ENCODE measurements at places on chromosomes 3 and 15.
A peak's percentile ranks its signal among the peaks of the same experiment; 100 is the strongest.

DNA sequence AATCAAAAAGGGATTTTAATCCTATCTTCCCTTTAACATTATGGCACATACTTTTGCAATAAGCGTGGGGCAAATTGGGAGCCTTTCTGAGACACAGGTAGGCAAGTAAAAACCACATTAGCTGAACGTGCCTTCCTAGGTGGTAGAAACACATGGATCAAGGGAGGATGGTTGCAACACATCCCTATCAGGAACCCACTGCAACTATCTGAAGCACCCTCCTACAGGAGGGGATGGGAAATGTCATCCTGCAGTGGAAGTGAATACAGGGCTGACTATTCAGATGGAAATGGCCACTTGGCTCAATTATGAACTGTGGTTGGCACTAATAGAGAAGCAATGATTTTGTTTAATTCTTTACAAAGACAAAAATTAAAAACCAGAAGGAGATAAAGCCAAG lies 826.3 kb downstream of the FHIT start:
- peaks cover 5% of the 10 kb centered on the region for H3K4me1 ChIP-seq
- no peaks in the 10 kb centered on the region for H3K36me3 ChIP-seq
- no peak overlapping the region for H3K27ac ChIP-seq

DNA sequence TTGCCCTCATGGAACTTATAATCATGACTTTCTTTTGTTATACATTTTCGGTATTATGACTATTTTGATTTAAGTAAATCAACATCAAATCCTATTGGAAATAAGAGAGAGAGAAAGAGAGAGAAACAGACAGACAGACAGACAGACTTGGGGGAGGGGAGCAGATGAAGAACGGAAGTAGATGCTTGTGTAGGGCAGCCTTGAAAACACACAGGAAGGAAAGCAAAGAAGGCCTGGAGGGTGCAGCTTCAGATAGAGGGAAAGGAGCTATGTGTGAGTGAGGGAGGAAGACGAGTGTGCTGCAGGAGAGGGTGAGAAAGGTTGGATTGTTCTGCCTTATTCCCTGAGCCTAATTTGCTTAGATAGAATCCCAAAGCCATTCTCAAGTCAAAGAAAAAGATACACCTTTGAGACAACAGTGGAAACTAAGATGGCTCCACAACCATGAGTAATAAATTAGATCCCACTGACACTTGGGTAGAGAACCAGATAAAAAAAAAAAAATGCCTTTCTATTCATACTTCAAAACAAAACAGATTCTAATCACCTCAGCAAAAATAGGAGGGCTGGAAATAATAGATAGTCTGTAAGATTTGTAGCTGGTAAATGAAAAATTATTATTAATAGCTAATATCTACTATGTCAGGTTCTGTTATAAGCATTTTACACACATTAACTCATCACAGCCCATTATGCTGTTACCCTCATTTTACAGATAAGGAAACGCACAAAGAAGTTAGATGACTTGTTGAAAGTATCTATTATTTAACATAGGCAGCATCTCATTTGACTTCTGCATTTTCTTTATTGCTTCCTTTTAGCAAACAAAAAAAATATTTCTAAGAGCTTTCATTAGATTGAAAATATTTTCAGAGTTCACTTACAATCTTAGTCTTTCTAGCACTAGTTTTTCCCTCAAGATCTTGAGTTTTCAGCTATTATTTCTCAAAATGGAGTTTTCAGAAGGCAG lies 214.1 kb downstream of the TNIK start:
- no peak for DNase-seq
- no peak overlapping the region for H3K4me3 ChIP-seq
- no peaks in the 10 kb centered on the region for H3K4me1 ChIP-seq
- no peaks in the 10 kb centered on the region for H3K27me3 ChIP-seq
- no peak overlapping the region for H3K27ac ChIP-seq
- H3K36me3 ChIP-seq = no peaks in the 10 kb centered on the region

DNA sequence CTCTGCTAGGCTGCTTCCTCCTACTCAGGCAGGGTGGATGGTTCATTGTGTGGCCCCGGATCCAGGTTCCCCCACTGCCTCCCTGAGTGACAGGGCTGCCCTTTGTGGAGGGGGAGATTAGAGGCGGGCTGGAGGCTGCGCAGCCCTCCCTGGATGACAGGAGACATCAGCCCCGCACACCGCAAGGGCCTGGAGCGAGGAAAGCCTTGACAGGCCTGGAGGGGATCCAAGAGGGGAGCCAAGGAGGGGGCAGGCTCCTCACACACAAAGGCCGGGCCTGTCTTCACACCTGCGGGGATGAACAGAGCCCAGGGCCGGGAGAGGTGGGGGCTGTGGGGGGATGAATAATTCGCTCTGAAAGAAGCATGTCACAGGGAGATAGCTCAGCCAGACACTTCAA lies 72.9 kb downstream of the RPN1 start:
- H3K27me3 ChIP-seq = peaks cover 54% of the 10 kb centered on the region
- H3K27ac ChIP-seq = no peak overlapping the region
- no peaks in the 10 kb centered on the region for H3K36me3 ChIP-seq
- DNase-seq = no peak

DNA sequence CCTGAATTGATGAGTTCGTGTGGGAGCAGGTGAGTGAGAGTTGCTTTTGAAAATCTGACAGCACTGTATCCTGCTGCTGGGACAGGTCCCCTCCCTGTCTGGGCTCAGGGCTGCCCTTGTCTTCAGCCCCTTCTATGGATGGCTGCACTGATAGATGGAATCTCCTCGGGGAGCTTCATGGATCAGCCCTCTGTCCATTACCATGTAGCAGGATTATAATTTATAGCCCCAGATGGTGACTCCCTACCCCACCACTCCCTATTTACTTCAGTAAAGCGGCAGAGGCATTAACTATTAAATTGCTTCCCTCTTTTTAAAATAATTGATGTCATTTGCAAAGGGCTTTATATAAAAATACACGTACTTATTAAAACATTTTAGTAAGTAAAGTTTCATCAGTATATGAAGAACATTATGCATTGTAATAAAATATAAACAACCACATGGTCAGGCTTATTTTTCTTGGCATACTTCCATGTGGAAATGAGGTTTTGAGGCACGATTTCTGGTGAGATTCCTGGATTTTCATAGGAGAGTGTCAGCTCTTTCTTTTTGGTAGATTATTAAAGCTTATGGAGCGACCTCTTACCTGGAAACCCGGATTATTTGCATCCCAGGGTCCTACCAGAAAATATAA lies 38.5 kb downstream of the MAP3K13 start:
- H3K4me3 ChIP-seq = no peak overlapping the region
- no peak overlapping the region for H3K27ac ChIP-seq
- no peaks in the 10 kb centered on the region for H3K36me3 ChIP-seq
- H3K27me3 ChIP-seq = no peaks in the 10 kb centered on the region
- DNase-seq = no peak

DNA sequence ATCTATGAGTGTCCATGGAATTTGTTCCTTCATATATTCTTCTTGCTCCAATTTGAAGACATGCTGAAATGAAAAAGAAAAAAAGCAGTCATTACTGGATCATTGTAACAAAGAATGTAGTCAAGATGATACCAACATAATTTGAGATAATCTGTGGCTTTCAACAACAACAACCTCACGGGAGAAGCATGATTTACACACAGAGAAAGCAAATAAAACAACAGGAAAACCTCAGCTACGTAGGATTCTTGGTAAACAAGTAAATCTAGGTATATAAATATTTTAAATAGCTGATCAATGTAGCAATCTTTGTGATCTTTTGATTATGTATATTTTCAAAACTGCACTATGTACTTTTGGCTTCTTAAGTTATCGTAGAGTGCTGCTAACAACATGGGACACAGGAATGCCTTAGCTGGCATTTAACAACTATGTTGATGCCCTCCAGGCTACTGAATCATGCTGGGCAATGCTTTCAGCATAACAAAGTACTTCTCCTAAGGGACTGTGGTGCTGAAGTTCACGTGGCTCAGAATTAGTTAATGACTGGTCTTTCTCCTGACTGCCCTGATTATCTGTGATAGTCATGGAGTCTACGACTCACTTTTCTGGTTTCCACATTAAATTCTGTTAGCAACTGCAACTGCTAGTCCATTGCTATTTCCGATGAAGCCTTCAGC lies 96.5 kb upstream of the MYO5C start:
- no peaks in the 10 kb centered on the region for H3K4me1 ChIP-seq
- H3K27ac ChIP-seq = no peak overlapping the region
- no peak overlapping the region for H3K4me3 ChIP-seq
- no peaks in the 10 kb centered on the region for H3K36me3 ChIP-seq
- no peaks in the 10 kb centered on the region for H3K27me3 ChIP-seq

GRCh38 chr3:132283440-132283839 lies 33.8 kb upstream of the ACP3 start:
- no peak overlapping the region for H3K27ac ChIP-seq
- no peaks in the 10 kb centered on the region for H3K36me3 ChIP-seq
- H3K27me3 ChIP-seq = no peaks in the 10 kb centered on the region
- H3K4me1 ChIP-seq = peaks cover 15% of the 10 kb centered on the region
- DNase-seq = no peak

- H3K4me3 ChIP-seq = no peak overlapping the region
- H3K4me1 ChIP-seq = no peaks in the 10 kb centered on the region
- DNase-seq = no peak
Observed at GRCh38 chr3:127107002-127107401, 85.9 kb upstream of the PRR23E start.

DNA sequence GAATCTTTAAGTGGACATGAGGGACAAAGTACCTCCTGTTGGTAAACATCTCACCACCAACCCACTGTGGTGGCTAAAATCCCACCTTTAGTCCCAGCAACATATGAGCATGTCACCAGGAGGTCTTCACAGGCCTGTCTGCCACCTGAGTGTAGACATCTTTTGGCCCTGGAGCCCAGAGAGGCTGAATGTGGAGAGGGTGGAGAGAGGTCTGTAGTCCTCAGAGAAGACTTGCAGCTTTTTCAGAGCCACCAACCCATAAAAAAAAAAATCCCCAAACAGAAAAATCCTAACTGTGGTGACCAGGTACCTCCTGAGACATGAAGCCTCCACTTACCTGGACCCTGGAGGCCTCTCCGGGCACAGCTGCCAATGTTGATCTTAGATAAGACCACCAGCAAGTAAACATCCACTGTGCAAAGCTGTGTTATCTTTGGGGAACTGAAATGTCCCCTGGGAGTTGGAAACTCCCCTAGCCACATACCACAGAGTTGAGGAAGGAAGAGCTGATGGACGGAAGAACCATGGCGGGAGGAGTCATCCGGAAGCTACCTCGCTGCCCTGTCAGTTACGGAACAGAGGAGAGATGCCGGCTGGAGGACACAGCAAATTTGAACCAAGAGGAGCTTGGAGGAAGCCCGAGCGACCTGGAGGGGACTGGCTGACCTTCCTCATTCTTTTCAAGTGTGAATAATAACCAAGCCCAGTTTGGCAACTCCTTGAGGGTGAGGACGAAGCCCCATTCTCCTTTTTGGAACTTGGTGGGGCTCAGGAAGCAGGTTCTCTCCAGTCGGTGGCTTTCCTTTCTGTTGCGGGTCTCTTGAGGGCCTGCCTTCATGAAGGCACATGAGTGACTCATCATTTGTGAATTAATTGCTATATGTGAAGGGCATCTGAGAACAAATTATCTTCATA lies at the start of gene GHRL:
Gene GHRL (minus strand): TSS at position 443 of the 915 bp plus-strand sequence. CDS start 2,767 bp downstream, outside the sequence.
- peak; percentile 79 for DNase-seq
- peaks cover 9% of the 10 kb centered on the region for H3K36me3 ChIP-seq
- H3K27me3 ChIP-seq = no peaks in the 10 kb centered on the region
- peak within 1 kb of the TSS; percentile 35 for H3K4me3 ChIP-seq

- peaks cover 16% of the 10 kb centered on the region for H3K4me1 ChIP-seq
- no peaks in the 10 kb centered on the region for H3K27me3 ChIP-seq
- no peaks in the 10 kb centered on the region for H3K36me3 ChIP-seq
- peak; percentile 11 for DNase-seq
Observed at GRCh38 chr15:65952391-65953053, 83.2 kb downstream of the RAB11A start.

- no peak overlapping the region for H3K4me3 ChIP-seq
- peaks cover 77% of the 10 kb centered on the region for H3K4me1 ChIP-seq
- peak overlapping the region; percentile 56 for H3K27ac ChIP-seq
- H3K27me3 ChIP-seq = no peaks in the 10 kb centered on the region
- peak; percentile 76 for DNase-seq
Observed at GRCh38 chr3:197471221-197472010, 84.4 kb downstream of the BDH1 start.

DNA sequence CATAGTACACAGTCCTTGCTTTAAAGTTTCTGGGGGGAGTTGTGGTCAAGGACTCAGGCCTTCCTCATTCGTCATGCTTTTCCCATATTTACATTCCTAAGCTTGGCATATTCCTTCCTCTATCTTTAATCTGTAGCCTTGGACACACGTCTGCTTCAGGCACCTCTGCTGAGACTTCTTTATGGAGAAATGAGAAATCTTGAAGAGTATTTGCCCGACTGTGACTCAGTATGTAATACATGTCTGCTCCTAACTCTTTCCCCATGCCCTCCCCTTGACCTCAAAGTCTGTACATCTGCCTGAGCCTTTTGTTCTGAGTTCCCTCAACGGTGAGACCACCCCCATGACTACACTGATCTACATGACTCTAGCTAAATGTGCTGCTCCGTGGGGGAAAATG lies 246.1 kb downstream of the SI start:
- no peaks in the 10 kb centered on the region for H3K36me3 ChIP-seq
- DNase-seq = no peak
- no peak overlapping the region for H3K4me3 ChIP-seq
- no peaks in the 10 kb centered on the region for H3K27me3 ChIP-seq
- H3K4me1 ChIP-seq = no peaks in the 10 kb centered on the region

DNA sequence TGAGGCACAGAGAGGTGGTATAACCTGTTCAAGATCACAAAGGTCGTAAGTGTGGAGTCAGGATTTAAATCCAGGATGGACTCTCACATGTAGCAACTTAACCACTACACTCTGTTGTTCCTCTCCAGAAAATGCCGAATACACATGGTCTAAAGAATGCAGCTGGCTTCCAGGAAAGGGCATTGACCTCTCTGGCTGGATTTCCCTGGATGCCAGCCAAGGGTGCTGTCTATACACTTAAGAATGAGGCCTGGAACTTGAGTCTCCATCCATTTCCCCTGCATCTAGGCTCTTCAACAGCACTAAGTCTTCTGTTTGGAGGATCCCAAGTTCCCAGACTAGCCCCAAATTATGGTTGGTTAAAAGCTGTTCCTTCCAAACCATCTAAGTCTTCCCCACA lies 60.5 kb downstream of the CERS3 start:
- no peak overlapping the region for H3K4me3 ChIP-seq
- H3K4me1 ChIP-seq = no peaks in the 10 kb centered on the region
- no peak for DNase-seq
- no peak overlapping the region for H3K27ac ChIP-seq
- no peaks in the 10 kb centered on the region for H3K36me3 ChIP-seq

DNA sequence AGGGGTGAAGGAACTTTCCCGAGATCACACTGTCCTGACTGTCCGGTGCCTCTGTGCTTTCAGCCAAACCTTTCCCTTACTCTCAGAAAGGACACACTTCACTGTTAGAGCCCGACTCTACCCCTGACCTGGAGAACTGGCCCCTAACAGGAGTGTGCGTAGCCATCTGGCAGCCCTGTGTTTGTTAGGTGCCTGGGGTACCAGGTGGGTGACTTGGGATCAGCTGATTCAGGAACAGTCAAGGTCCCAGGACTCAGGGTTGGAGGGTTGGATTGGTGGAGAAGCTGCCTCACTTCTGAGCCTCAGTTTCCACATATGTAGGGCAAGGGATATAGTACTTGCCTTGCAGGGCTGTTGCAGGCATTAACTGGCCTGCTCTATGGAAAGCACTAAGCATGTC lies 98.3 kb upstream of the SLC6A11 start:
- H3K36me3 ChIP-seq = no peaks in the 10 kb centered on the region
- no peak overlapping the region for H3K4me3 ChIP-seq
- no peak for DNase-seq
- H3K4me1 ChIP-seq = no peaks in the 10 kb centered on the region
- H3K27ac ChIP-seq = no peak overlapping the region

Data from HepG2 (cell line).